ENCODE measurements at places on chromosomes 6 and 20. TPM values are rescaled to one million over a fixed set of nuclear protein-coding genes. Genes with fewer than 3 reads are reported as not detected.

Gene MYB
- 7.6 TPM for total RNA-seq

Gene GPSM3
- total RNA-seq = 6.0 TPM

Gene KPNA5
- 9.7 TPM for total RNA-seq

- no peak for DNase-seq
- no peaks in the 10 kb centered on the region for H3K36me3 ChIP-seq
- H3K27ac ChIP-seq = no peak overlapping the region
Measured at GRCh38 chr20:10632721-10633509, 40.9 kb downstream of the JAG1 start.

DNA sequence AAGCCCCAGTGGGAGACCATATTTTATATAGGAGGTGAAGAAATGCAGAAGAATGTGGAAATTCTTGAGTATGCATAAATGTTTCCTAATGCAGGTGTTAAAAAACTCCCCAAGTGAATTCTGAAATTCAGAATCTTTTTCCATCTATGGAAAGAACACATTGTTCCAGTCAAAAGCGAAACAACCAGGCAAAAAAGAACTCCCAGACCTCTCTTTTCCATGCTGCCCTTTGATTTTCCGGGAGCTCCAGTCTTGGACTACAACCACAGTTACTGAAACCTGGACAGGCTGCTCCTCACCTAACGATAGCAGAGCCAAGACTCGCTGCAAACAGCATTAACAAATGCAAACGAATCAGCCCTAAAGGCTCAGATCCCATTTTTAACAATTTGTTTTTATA is 108.7 kb upstream of the CNKSR3 start:
- no peak overlapping the region for H3K27ac ChIP-seq
- H3K4me1 ChIP-seq = no peaks in the 10 kb centered on the region
- no peaks in the 10 kb centered on the region for H3K27me3 ChIP-seq
- H3K4me3 ChIP-seq = no peak overlapping the region
- H3K36me3 ChIP-seq = no peaks in the 10 kb centered on the region
- no peak for DNase-seq

- peaks cover 7% of the 10 kb centered on the region for H3K4me1 ChIP-seq
- no peak for DNase-seq
- no peak overlapping the region for H3K27ac ChIP-seq
- H3K27me3 ChIP-seq = no peaks in the 10 kb centered on the region
Measured at GRCh38 chr6:152170702-152171667, 363.5 kb downstream of the ESR1 start.

DNA sequence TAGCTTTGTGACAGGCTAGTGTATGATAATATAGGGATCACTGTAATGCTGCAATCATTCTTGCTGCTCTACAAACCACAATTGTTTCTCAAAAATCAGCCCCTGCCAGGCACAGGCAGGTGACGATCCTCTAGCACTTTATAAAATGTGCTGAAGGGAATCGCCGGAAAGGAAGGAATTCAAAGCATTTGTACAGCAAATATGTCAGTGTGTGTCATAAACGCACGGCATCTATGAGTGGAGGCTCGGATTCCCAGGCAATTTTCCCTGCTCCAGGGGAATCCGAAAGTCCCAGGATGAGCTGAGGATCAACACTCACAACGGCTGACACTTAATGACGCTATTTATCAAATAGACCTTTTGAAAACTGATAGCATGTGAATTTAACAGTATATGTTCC is 1.4 kb downstream of the PHACTR1 start:
- H3K27ac ChIP-seq = no peak overlapping the region
- no peaks in the 10 kb centered on the region for H3K27me3 ChIP-seq
- DNase-seq = no peak
- no peaks in the 10 kb centered on the region for H3K4me1 ChIP-seq
- no peak overlapping the region for H3K4me3 ChIP-seq
- H3K36me3 ChIP-seq = no peaks in the 10 kb centered on the region

GRCh38 chr6:66771626-66772025 is 1064.6 kb upstream of the EYS start:
- no peak overlapping the region for H3K4me3 ChIP-seq
- no peaks in the 10 kb centered on the region for H3K27me3 ChIP-seq
- no peaks in the 10 kb centered on the region for H3K36me3 ChIP-seq
- no peak for DNase-seq

DNA sequence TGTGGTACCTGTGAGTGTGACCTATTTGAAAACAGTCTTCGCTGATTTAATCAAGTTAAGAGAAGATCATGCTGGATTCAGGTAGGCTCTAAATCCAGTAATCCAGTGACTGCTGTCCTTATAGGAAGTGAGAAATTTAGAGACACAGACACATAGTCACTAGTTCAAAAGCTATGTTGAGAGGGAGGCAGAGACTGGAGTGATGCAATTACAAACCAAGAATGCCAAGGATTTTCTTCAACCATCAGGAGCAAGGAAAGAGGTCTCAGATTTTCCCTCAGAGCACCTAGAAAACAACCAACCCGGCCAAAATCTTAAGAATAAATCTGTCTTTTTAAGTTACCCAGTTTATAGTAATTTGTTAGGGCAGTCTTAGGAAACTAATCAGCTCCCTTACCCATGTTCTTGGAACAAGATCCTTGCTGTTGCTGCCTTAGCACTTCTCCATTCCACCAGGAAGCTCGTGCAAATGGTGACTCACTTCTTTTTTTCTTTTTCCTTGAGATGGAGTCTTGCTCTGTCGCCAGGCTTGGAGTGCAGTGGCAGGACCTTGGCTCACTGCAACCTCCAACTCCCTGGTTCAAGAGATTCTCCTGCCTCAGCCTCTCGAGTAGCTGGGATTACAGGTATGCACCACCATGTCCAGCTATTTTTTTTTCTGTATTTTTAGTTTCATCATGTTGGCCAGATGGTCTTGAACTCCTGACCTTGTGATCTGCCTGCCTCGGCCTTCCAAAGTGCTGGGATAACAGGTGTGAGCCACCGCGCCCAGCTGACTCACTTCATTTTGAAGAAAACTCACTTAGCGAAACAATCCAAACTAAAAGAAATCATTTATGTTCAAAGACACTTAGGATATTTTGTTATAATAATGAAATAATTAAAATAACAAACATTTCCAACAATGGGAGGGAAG is 34.4 kb upstream of the ZNF184 start:
- H3K27ac ChIP-seq = no peak overlapping the region
- H3K4me3 ChIP-seq = no peak overlapping the region
- DNase-seq = no peak

GRCh38 chr6:43634702-43635303 is 837 bp upstream of the MAD2L1BP start:
- DNase-seq = no peak
- H3K4me3 ChIP-seq = no peak overlapping the region
- no peaks in the 10 kb centered on the region for H3K27me3 ChIP-seq

- no peaks in the 10 kb centered on the region for H3K36me3 ChIP-seq
- no peaks in the 10 kb centered on the region for H3K4me1 ChIP-seq
- H3K27ac ChIP-seq = no peak overlapping the region
Measured at GRCh38 chr6:72425003-72425681, 196.7 kb upstream of the KCNQ5 start.

DNA sequence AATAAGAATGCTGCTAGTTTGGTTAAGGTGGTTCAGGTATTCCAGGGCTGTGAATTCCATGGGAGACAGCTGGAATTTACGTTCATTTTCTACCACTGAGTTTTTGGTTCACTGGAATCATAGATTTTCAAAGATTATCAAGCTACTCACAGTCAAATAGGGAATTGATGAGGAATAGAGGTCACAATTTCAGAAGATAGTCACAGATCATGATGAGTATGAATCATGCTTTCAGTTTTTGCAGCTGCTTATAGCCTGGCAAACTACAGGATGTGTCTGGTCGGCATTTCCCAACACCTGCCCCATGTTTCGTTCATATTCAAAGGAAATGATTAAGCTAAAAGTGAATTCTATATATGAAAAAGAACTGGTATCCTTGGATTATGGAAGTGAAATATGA is 58.7 kb downstream of the BCKDHB start:
- H3K4me3 ChIP-seq = no peak overlapping the region
- DNase-seq = no peak
- no peaks in the 10 kb centered on the region for H3K27me3 ChIP-seq
- no peak overlapping the region for H3K27ac ChIP-seq
